ENCODE measurements at places on chromosomes 5 and 9. TPM values are rescaled to one million over a fixed set of nuclear protein-coding genes. Genes with fewer than 3 reads are reported as not detected.

The FOXD4L5 gene
- 0.08 TPM for total RNA-seq

The CLTA gene
- total RNA-seq = 760 TPM

The LRRC19 gene
- total RNA-seq = not detected

The ZDHHC11B gene
- total RNA-seq = 1.4 TPM

The CFAP157 gene
- total RNA-seq = not detected

The PRUNE2 gene
- 0.18 TPM for total RNA-seq

The ZCCHC7 gene
- total RNA-seq = 43.7 TPM

The PLAC8L1 gene
- 0.49 TPM for total RNA-seq

The ZNF658 gene
- total RNA-seq = 3.6 TPM

The EMB gene
- total RNA-seq = 65.9 TPM

The CER1 gene
- not detected for total RNA-seq

The GOLGA1 gene
- 15.5 TPM for total RNA-seq

The ISL1 gene
- 0.36 TPM for total RNA-seq
